Stimulated activated CD8-positive, alpha-beta memory T cell treated with anti-CD3 and anti-CD28 coated beads, Interleukin-7, amount 100 ng/mL, for 1 hour (primary cell): ENCODE measurements at places on chromosomes 7 and 10.

GRCh38 chr10:93977442-93977841 is 16.3 kb upstream of the PLCE1 start:
- no peak for DNase-seq

GRCh38 chr10:131629026-131629770 is 271.6 kb upstream of the PPP2R2D start:
- no peak for DNase-seq

GRCh38 chr10:102299873-102300272 is 54.5 kb downstream of the GBF1 start:
- DNase-seq, result no peak

DNA sequence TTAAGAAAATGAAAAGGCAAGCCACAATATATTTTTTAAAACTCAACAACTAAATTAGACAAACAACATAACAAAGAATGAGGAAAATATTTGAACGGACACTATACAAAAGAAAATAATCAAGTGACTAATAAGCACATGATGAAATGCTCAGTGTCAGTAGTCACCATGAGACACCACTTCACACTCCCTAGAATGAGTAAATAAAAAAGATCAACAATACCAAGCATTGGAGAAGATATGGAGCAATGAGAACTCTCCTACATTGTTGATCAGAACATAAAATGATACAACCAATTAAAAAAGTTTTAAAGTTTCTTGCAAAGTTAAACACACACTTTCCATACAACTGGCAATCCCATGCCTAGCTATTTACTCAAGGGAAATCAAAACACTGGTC is 222.2 kb downstream of the C7orf25 start:
- DNase-seq, result no peak

GRCh38 chr10:110784198-110784597 is 87.5 kb upstream of the PDCD4 start:
- DNase-seq, result no peak

DNA sequence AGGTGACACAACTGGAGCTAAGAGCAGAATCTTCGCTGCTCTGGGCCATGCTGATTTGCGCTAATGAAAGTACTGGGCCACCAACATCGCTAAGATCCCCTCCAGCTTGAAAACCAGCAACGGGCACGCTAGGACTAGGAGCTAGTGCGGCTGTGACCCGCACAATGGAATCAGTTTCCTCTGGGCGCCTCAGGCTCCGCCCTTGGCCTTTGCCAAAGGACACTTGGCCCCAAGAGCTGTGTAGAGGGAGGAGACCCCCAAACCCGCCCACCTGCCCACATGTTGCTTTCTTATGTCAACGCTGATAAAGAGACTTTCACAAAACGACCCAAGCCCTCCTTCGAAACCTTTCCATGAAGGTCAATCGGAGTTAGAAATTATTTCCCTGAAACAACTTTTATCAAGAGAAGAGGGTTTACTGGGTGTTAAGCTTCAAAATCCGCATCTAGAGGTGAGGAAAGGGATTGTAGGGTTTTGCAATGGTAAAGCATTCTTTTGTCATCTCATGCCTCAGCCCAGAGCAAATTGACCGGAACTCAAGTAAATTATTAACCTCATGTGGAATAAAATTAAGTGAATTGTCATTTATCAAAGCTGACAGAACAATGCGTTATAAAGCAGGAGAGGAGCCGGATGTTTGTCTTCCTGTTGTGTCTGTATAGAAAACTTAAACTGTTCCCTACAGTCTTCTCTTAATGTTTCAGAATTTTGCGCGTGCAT is 9.4 kb downstream of the ABCB5 start:
- DNase-seq, result no peak

- no peak for DNase-seq
Measured at GRCh38 chr10:71796749-71797405, 23.6 kb upstream of the VSIR start.

- DNase-seq, result no peak
Measured at GRCh38 chr7:16404636-16405035, 16.7 kb downstream of the CRPPA start.

- DNase-seq, result no peak
Measured at GRCh38 chr7:138138244-138138643, 62.0 kb downstream of the AKR1D1 start.

DNA sequence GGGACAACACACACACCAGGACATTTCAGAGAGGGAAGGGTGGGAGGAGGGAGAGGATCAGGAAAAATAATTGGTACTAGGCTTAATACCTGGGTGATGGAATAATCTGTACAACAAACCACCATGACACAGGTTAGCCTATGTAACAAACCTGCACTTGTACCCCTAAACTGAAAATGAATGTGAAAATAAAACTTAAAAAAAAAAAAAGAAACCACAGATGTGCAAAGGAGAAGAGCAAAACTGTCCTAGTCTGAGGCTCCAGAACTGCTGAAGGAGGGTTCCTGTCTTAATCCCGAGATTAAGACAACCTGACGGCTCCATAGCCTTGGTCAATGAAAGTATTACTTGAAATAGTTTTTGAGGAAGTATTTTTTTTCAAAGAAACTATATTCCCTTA is 423.0 kb downstream of the NEBL start:
- no peak for DNase-seq

GRCh38 chr10:97740613-97741012 is 3.7 kb downstream of the ZFYVE27 start:
- no peak for DNase-seq

DNA sequence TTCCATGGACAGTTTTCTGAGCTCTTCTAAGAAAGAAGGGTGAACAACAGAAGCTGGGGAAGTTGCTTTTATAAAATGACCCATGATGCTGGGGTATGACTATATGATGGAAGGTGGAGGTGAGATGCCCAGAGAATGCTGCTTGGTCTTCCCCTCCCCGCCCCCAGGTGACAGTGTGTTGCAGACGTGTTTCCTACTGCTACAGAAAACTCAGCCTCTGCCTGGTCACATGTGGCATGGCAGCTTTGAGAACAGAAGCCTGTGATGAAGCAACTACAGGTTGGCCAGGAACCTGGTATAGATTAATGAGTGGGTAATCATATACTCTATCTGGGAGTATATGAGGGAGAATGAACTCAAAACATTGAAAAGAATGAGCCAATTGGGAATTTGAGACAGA is 67.1 kb downstream of the MTURN start:
- DNase-seq, result no peak

DNA sequence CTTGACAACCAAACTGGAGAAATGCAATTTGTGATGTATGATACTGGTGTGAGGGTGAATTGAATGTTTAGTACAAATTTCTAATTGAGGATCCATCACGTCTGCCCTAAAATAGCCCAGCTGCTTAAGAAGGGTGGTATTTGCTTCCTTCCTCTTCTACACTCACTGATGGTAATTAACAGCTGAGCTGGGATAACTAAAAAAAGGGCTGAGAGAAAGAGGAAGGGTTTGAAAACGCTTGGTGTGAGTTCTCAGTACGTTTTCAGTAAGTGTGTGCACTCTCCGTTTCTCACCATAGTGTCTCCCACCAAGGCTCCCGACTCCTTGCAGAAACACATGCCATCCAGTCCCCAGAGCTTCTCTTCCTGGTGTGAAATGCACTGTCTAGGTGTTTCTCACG is 54.3 kb downstream of the MAP3K8 start:
- no peak for DNase-seq

DNA sequence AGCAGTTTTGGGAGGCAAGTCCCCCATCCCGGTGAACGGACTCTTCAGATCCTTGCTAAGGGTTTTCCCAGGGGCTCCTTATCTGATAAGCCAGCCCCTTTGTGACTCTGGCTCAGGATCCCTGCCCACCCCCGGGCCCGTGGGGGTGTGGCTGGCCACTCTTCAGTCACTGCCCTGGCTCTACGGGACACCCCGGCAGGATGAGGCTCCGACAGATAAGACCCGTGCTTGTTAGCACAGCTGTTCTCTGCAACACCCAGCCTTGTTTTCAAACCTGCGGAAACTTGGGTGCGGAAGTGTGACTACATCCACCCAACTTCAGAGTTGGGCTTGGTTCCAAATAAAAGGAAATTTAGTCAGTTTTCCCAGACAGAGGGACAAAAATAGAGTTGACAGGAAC is 66.7 kb upstream of the PODXL start:
- DNase-seq, result no peak

GRCh38 chr7:68438016-68438415 is 1160.3 kb upstream of the AUTS2 start:
- DNase-seq, result no peak

DNA sequence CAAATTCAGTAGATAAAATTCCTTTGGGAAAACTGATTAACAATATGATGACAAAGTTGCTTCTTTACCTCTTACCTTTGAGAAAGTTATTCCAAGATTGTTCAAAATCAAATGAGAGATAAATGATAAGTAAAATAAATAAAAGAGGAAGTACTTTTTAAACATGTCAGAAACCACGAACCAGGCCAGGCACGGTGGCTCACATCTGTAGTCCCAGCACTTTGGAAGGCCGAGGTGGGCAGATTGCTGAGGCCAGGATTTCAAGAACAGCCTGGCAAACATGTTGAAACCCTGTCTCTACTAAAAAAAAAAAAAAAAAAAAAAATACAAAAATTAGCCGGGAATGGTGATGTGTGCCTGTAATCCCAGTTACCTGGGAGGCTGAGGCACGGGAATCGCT is 296.6 kb downstream of the HGF start:
- no peak for DNase-seq

GRCh38 chr10:124870854-124871425 is 69.3 kb downstream of the ABRAXAS2 start:
- no peak for DNase-seq

DNA sequence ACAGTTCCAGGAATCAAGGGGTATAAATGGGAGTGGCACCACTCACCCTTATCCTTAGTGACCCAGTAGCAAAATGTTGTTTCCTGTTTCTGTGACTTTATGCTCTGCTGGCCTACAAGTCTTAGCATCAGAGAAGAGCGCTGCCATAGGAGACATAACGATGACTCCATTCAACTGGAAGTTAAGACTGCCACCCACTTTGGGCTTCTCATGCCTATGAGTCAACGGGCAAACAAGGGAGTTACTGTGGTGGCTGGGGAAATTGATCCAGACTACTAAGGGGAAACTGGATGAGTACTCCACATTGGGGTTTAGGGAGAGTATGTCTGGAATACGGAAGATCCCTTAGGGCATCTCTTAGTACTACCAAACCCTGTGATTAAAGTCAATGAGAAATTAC is 40.6 kb upstream of the PIK3CG start:
- no peak for DNase-seq

DNA sequence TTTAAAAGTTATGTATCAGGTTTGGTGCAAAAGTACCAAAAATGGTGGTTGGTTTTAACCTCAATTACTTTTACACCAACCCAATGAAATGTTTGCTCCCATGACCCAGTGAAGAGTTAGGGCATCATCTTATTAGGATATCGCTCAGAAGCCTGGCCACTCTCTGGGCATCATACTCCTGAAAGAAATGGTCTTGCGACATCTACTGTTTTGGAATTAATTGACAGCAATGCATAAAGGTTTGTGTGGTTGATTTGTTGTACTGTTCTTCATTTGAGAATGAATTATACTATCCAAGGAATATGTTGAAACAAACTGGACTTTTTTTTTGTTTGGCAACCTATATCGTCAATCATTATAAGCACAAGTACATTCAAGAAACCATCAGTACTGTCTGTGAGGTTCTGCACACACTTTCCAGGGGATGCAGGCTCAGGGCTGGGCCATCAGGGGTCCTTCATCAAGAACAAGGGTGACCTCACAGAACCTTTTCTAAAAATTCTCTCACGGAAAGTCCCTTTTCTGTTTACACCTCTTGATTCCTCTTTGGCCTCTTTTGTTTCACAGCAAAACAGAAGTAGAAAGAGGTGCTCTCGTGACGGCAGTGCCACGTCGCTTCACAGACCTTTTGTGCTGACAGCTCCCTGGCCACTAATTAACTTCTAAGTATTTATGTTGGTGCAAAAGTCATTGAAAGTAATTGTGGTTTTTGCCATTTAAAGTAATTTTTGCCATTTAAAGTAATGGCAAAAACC is 117.2 kb upstream of the KLF6 start:
- no peak for DNase-seq

DNA sequence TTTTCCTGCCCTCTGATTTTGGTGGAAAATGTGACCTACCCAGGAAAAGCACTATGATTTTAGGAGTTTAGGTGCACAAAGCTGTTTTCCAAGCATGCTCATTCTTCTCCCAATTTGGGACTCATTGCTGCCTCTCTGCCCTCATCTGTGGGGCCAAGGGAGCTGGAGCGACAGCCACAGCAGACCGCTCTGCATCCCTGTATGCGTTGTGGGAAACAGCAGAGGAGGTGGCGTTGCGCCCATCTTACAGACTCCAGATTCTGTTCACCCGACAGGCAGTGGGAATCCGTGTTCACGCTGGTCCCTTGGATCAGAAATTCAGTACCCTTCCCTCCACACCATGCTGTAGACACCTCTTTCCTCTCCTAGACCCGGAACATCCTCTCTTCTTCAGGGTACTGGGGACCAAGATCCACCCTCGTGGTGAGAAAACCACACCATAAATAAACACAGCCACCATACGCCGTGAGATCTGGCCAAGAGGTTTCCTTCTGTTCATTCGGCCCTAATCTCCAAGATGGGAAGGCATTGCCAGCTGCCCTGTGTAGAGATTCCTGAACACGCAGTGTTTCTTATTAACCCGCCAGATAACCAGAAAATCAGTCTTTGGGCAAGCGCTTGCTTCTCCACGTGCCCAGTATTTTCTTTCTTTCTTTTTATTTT is 87.9 kb downstream of the CUX1 start:
- no peak for DNase-seq

DNA sequence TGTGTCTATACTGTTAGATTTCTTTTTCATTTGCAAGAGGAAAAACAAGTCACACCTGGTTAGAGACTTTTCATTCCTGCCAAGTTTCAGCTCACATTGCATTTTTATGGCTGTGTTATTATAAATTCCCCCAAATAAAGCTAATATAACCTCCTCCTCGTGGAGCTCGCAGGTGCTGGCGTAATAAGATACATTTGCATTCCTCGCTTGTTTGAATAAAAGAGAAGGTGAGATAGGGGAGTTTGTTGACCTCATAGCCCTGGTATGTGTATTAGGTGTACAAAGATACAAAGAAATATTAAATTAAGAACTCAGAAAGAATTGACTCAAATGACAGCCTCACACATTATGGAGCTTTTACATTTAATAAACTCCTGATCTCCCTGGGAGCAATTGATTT is 257.7 kb upstream of the SP8 start:
- DNase-seq, result no peak

GRCh38 chr10:132048294-132048667 is 17.5 kb upstream of the JAKMIP3 start:
- DNase-seq, result no peak

DNA sequence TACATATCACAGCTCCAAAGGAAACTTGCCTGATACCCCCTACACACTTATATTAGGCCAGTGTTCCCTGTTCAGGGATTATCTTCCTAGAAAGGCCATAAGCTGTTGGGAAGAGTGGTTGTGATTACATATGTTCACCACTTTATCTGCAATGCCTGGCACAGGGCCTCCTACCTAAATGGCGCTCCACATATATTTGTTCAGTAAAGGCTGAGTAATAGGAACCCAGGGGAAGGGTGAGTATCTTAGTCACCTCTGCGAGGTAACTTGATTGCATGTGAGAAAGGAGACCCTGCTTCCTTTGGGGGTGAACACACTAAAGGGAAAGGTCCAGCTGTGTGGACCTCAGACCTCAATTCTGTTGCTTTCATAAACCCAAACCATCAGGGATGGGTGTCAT is 896.0 kb downstream of the LRMDA start:
- DNase-seq, result no peak
